ENCODE measurements at places on chromosomes 1 and 21.

- DNase-seq = peak; percentile 63
Measured at GRCh38 chr1:108829498-108829916, 27.4 kb downstream of the AKNAD1 start.

DNA sequence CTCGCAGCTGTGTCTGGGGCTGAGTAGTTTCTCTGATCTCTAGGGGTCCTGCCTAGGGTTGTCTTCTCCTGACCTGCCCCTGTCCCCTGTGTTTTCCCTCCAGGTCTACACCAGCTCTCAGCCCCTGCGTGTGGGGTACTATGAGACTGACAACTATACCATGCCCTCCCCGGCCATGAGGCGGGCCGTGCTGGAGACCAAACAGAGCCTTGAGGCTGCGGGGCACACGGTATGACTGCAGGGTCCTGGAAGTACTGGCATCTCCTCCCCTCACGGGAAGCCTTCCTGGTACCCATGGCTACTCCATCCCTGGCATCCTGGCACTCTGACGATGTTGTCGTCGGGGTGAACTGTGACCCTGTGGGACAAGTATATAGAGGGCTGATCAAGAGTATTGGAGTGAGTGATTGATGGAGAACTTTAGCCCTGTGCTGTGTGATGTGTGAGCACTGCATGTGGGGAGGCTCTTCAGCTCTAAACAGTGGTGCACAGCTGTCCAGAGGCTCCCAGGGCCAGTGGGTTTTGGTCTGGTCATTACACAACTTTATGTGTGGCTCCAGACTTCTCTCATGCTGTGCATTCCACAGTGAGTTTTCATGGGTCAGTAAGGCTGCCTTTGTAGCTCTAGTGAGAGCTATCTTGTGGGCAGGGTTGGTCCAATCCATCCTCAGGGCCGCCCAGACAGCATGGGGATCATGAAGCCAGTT is 14.4 kb downstream of the FAAH start:
- DNase-seq = no peak

DNA sequence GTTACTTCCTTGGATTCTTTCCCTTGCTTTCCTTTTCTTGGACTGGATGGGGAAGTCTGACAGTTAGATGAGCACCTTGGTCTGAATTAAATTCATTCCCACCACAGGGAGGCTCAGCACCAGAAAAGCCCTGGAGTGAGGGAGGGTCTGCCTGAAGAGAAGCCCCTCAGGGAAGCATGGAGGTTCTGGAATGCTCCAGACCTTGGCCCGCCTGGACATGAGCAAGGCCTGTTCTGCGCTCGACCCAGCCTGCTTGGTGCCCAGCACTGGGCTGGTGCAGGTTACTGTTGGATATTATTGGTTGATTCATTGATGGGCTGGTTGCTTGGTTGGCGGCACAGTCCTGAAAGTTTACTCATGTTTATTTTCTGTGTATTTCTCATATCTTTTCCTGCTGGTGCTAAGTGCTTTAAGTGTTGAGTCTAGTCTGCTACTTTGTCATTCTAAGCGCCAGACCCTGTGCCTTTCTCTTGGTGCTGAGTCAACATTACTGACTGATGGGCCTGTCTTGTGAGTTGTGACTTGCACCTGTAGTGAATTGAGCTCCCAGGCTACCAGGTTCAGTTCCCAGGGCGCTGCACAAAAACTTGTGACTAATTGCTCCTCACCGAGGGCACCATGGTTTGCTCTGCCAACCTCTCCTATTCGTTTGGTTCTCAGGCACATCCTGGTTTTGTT is 538.5 kb downstream of the KIF26B start:
- DNase-seq = no peak

- DNase-seq = no peak
Measured at GRCh38 chr1:213511173-213511572, 460.1 kb downstream of the RPS6KC1 start.

GRCh38 chr1:240575981-240576662 is 35.8 kb downstream of the GREM2 start:
- peak; percentile 13 for DNase-seq

GRCh38 chr21:45064091-45064490 is 10.3 kb upstream of the ADARB1 start:
- no peak for DNase-seq

DNA sequence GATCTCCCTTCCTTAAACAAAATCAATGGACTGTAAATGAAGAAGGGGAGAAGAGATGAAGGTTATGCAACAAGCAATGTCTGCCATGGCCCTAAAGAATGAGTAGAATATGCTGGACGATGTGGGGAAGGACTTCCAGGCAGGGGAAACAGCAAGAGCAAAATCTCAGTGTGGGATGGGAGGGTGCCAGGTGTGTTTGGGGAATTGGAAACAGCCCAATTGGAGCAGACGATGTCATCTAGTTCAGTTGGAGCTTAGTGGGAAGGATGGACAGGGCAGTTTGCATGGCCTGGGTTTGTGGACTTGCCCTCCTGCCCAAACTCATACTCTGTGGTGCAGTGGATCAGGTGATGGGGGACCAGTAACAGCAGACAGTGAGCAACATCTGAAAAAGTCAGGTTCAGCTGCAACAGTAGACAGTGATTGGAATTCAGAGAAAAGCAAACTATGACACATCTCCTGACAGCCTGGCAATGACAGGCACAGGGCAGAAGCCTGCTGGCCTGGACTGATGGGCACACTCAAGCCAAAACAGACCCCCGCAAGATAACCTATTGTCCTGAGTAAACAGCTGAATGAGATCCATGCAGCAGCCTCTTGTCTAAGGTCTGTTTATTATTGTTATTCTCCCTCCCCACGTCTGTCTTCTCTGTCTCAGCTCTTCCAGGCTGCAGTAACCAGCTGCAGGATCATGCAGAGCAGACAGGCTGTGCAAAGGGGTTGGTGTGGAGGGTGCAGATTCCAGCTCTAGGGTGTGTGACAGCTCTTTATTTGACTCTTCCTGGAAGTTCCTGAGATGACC is 50.5 kb upstream of the PRELP start:
- no peak for DNase-seq

DNA sequence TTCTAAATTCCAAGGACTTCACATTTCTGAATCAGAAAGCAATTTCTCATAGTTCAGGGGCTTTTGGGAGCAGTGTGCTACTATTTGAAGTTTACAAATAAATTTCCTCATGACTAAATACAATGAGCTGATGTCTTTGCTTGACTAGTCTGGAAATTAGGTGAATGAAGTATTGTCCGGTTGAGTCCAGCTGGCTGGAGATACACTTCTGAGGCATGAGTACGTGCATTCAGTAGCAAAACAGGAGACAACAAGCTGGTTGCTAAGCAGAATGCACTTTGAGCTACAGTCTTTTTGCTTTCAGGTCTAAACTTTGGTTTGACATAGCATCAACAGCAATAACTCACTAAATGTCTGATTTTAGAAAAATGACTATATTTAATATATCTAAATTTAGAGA is 27.1 kb downstream of the ZNHIT6 start:
- no peak for DNase-seq

DNA sequence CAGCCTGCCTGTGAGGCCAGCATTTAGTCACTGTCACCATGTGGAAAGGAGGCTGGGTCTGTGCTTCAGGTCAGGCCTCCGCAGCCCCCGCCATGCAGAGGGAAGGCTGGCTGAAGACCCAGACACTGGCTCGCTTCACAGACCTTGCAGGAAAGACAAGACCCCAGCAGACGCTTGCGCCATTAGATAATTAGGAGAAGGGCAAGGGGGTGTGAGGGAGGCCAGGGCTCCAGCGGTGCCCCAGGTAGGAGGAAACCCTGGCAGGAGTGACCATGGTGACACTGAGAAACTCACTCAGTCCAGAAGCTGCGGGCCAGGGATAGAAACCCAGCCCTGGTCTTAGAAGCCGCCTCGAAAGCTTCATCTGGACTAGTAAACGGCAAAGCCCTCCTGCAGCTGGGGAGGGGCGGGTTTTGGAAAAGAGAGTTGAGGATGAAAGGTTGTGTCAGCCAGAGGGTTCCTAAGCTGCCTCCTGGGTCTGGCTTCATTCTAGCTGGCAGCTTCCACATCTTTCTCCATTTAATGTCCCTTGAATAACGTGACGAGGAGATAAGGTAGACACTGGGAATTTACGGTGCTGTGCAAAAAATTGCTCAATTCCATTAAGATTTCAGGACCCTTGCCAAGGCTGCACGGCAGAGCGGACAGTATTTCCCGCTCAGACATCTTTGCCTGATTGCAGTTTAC is 294.1 kb upstream of the VAMP3 start:
- DNase-seq = no peak

DNA sequence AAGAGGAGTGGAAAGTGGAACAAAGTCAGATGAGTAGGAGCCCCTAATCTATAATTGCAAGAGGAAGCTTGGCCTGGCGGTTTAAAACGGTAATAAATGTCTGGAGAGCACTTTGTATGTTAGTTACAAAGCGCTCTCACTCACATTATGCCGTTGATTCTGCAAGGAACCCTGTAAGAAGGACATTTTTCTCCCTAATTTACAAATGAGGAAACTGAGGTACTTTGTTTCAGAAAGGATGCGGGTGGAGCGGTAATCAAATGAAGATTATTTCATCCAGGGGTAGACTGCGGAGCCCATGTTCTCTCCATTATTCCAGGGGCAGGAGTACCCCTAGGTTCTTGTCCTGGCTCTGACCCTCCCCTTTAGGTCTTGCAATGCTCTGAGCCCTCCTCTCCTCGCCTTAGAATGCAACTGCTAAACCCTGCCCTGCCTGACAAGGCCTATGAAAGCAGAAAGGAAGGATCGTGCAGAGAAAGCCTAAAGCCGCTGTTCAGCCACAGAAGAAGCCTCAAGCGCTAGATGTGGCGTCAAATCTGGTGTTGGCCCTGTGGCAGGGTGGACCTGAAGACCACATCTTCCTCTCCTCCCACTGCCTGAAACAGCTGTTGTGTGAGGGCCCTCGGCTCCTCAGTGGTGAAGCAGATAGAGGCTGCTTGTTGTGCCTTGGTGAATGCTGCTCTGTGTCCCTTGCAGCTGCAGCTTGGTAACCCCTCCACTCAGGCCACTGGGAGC is 588 bp upstream of the PACC1 start:
- no peak for DNase-seq

- no peak for DNase-seq
Measured at GRCh38 chr1:167333703-167334102, 113.0 kb downstream of the POU2F1 start.

GRCh38 chr1:111141245-111142220 is 1.5 kb downstream of the CEPT1 start:
- no peak for DNase-seq

DNA sequence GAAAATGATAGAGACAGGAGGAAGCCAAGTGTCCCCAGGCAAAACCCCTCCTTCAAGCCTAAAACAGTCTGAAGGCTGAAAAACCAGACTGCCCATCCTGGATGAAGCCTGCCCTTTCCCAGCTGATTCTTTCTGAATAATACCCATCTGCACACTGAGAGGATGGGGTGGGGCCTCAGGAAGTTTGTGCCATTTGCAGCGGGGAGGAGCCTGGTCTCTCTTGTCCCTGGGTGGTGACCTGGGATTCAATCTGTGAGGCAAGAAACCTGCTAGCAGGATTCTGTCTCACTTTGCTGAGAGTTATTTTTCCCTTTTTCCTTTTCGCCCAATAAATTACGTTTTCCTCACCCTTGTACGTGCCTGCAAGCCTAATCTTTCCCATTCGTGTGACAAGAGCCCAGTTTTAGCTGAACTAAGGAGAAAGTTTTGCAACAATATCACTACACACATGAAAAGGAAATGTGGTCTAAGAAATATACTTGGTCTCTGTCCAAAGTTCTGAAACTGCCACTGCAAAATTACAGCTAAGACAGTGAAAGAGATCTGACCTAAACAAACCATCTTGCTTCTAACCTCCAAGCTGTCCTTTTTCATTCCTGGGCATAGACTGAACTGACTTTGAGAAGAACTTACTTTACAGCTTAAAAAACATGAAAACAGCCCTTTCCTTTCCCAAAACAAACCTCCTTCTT is 105.0 kb downstream of the COP1 start:
- no peak for DNase-seq

- no peak for DNase-seq
Measured at GRCh38 chr21:37547615-37548200, 181.1 kb downstream of the DYRK1A start.

DNA sequence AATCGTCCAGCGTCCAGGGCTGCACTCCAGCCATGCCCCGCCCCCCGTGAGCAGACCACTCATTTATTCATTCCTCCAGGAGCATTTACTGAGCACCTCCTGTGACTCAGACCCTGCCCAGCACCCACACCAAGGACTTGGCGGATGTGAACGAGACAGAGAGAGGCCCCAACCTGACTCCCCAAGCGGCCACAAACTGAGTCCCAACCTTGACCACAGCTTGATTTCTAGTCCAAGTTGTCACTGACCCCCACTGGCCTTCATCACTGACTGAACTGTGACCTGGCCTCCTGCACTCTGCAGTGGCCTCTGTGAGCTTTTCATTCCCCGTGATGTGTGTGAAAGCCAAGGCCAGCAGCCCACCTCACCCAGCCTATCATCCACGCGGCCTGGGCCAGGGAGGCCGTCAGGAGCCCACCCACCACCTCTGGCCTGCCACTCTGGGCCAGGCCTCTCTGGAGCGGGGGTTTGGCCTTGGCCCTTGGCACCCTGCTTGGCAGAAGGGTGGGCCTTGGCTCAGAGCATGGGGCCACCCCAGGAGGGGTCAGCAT is 19.3 kb upstream of the RUNX3 start:
- DNase-seq = no peak
